Putamen (tissue), 1 donor: ENCODE measurements at places on chromosomes 4 and X.

DNA sequence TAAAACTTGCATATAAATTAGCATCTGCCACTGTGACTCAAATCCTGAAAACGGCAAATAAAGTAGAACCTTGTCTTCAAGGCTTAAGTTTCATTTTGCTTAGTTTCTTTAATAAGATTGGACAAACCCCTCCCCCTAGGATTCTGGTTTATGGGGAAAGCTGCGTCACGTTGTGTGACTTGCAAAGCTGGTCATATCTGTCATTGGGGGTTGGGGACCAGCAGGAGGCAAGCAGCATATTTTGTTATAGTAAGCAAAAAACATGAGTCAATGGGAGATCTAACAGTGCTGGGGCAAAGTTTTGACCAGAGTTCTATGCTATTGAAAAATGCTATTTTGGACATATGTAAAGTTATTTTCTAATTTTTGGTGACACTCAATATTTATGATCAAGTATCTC lies 407.3 kb downstream of the PCDH18 start:
- DNase-seq = no peak

DNA sequence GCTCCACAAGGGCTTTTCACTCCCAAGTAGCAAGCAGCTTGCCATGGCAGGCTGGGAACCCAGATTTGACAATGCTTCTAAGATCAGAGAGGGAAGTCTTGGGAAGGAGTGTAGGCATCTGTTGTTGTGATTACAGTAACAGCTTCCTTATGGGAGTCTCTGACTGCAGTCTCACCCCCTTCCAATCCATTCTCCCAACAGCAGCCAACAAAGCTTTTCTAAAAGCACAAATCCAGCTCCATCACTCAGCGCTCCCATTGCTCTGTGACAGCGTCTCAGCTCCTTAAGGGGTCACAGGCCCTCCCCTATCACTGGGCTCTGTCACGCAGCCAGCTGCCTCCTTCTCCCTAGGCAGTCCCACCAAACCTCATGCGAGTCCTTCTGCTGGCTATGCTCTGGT lies 7.1 kb downstream of the IGFBP7 start:
- DNase-seq = no peak

DNA sequence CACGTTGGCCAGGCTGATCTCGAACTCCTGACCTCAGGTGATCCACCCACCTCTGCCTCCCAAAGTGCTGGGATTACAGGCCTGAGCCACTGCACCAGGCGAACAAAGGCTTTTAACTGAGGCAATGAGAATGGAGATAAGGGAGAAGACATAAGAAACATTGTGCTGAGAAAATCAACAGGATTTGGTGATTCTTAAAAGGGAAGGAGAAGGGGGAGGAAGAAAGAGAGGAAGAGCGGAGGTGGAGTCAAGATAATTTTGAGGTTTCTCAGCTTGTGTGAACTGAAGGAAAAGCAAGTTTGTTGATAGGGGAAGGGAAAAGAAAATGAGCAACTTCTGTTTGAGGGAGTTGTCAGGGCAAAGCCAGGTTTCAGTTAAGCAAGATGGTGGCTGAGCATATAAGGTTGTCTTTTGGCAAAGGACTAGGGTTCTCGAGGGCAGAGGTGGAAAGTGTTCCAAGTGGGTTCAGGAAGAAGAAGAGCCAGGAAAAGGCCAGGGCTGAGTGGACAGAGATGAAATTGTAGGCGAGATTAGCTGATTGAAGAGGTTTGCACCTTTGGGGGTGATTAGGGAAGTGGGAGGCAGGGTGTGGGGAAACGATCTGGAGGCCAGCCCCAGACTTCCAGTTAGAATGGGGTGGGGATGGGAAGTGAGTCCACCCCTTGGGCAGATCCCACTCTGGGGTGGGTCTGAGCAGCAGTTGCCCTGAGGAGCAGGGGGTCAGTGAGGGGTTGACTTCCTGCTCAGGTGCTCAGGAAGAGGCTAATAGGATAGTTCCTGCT lies 7.8 kb downstream of the DOCK11 start:
- no peak for DNase-seq

- peak; percentile 74 for DNase-seq
Observed at GRCh38 chrX:70434352-70434866, 10.2 kb upstream of the DLG3 start.

DNA sequence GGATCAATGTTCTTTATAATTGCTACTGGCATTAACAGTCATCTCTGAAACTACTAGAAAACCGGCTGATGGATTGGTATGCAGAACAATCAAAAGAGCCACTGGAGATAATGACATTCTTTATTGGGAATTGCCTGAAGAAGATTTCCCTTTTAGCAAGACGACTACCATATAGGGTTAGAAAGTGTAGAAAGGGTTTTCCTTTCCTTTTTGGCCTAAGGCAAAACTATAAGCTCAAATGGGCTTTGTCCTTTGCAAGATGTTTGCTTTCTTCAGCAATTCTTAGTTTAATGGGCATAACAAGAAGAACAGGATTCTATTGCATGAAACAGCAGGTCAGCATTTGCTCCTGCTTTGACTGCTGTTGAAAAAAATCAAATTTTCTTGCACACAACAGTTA lies 214.2 kb upstream of the PCDH10 start:
- DNase-seq = no peak

- no peak for DNase-seq
Observed at GRCh38 chr4:41701983-41702382, 46.5 kb downstream of the PHOX2B start.

DNA sequence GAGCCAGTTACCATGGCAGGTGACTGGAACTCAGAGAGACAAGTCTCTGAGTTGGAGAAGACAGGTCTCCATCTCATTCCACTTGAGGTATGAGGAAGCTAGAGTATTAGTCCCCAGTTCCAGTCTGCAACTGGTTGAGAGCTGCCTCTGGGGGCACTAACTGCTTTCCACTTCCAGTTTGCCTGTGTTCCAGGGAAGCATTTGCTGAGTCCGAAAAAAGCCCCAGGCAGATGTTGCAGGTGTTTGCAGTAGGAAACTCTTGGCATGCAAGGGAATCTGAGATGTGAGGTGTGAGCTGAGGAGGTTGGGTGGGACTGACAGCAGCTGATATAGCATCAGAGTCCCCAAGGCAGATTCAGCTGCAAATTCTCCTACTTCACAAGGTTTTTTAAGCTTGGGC lies 272.2 kb upstream of the CASK start:
- no peak for DNase-seq

GRCh38 chr4:8046925-8047541 lies 107.4 kb upstream of the AFAP1 start:
- peak; percentile 34 for DNase-seq

- DNase-seq = no peak
Observed at GRCh38 chr4:46594661-46595060, 204.7 kb upstream of the GABRA2 start.

- DNase-seq = no peak
Observed at GRCh38 chr4:145298885-145299284, 118.5 kb upstream of the OTUD4 start.

- DNase-seq = no peak
Observed at GRCh38 chr4:174717828-174718227, 111.2 kb downstream of the GLRA3 start.

- no peak for DNase-seq
Observed at GRCh38 chrX:129693354-129693753, 38.6 kb upstream of the APLN start.

- DNase-seq = no peak
Observed at GRCh38 chrX:85107407-85107806, 103.7 kb downstream of the APOOL start.

DNA sequence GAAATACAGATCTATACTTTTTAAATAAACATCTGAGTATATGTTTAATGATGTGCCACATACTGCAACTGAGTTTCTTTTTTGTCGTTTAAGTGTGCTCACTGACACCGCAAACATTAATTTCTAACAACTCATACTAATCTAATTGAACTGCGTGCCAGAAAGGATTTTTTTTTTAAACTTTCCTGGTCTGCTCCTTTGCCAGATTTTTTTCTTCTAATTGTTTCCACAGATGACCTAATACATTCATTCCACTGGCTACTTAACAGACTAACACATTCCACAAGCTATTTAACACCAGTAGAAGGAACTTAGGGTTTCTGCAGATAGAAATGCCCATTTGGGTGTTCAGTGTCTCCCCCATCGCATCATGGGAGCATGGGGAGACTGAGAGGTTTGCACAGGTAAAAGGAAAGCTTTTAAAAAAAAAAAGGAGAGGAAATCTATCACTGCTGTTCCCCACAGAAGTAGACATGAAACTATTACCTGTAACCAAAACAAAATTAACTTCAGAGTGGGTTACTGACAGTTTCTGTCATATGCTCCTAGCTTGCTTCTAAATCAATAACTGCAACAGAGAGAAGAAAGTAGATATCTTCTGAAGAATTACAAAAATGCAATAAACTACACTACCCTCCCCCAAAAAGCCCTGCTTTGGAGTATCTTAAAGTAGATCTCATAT lies 31.6 kb downstream of the SH3KBP1 start:
- DNase-seq = no peak

DNA sequence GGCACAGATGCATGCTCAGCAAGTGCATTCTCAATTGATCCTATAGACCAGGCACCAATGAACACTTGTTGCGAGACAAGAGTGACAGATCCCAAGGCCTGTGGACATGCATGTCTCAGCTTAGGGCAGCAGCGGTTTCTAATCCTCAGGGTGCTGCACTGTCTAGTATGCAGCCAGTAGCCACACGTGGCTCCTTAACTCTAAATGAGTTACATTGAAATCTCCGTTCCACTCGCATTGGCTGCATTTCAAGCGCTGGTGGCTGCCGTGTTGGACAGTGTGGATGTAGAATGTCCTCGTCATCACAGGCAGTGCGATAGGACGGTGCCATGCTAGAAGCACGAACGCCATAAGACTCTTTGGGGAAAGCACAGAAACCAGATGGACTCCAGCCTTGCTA lies 24.0 kb upstream of the AFAP1 start:
- DNase-seq = no peak

DNA sequence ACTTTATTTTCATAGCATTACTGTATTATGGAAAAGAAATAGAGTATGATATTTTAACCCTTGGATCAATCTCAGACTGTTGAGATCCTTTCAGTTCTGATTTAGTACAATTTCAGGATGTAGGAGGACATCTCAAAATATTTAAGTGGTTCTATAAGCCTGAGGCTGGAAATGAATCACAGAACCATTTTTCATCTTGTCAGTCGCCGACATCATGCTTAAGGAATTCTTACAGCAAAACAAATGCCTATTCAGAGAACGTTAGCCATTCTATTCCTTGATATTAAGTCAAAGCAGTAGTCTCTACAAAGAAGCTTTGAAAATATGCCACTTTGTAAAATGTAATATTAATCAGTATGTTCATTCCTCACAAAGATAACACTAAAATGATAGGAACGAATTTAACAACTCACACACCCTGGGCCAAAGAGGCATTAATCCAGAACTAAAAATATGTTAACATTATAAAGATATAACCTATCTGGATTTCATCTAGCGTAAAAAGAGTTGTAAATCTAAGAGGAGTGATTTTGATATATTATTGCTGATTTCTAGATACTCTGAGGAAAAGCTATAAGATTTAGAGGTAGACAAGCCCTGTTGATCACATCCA lies 152.0 kb downstream of the GASK1B start:
- no peak for DNase-seq

GRCh38 chr4:138113819-138114400 lies 128.2 kb downstream of the SLC7A11 start:
- DNase-seq = no peak

DNA sequence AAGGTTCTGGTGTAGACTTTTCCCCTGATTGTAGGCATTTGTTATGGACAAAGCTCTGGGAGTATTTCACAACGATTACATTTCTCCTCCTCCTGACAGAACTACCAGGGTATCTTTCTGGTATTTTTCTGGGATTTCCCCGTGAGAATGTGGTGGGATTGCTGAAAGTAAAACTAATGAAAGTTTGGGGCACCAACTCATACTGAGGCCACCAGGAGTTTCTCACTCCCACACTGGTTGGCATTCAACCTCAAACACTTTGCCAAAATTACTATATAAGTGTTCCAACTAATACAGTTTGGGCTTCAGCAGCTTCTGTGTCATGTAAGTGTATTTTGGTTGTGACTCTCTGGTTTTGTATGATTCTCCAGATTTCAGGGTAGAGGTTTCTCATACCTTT lies 855.1 kb downstream of the GLUD2 start:
- DNase-seq = no peak

GRCh38 chr4:41009411-41009810 lies 204.9 kb downstream of the APBB2 start:
- DNase-seq = no peak

- no peak for DNase-seq
Observed at GRCh38 chr4:126850286-126850685, 782.5 kb upstream of the INTU start.

DNA sequence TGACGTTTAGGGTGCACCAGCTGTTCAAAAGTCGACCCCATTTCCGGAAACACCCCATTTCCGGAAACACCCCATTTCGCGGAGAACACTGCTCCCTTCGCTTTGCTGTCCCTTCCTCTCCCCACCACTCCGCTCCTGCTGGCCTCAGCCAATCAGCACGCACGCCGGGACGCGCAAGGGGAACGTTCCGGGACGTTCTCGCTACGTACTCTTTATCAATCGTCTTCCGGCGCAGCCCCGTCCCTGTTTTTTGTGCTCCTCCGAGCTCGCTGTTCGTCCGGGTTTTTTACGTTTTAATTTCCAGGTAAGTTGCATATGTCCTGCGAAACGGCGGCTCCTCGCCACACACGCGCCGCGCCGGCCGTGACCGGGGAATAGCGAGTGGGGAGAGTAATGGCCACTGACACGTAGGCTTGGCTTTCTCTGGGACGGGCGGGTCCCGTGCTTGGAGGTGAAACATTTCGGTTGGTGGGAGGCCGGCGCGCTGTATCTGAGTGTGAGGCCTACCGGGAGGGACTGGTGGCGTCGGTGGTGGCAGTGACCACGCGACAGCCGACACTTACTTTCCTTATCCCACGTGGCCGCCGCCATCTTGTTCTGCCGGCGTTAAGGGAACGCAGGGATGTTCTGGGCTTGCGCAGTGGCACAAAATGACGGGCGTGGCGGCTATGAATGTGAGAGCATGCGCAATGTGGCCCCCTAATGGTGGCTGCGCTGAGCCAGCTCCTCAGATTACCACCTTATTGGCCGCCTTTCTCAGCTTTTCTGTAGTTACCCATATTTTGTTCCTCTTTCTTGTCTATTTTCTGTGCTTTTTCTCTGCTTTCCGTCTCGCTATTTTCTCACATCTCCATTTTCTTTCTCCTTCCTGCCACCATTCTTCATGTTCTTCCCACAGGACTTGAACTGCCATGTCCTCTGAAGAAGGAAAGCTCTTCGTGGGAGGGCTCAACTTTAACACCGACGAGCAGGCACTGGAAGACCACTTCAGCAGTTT lies at the start of gene RBM3:
Gene RBM3, plus strand, starts transcription at position 215 of the 997 bp plus-strand sequence. Its CDS starts 697 bp downstream, at position 912.
- peak; percentile 93 for DNase-seq

GRCh38 chrX:42715701-42716262 lies 62.2 kb downstream of the PPP1R2C start:
- no peak for DNase-seq

GRCh38 chr4:62028745-62029144 lies 828.6 kb downstream of the ADGRL3 start:
- no peak for DNase-seq

GRCh38 chrX:112759966-112760365 lies 80.2 kb upstream of the LHFPL1 start:
- no peak for DNase-seq

DNA sequence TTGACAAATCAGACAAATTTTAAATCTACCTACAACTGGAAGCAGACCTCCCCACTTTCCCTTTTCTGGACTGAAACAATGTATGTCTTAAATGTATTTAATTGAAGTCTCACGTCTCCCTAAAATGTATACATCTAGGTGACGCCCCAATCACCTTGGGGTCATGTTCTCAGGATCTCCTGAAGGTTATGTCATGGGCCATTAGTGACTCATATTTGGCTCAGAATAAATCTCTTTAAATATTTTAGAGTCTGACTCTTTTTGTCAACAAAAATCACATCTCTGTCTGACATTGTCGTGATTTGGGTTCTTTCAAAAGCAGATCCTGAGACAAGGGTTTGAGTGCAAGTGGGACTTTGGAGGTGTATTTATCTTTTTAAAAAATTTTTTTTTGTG lies 26.2 kb upstream of the BOD1L1 start:
- DNase-seq = no peak
